ENCODE measurements at places on chromosomes 3 and 15. TPM values are rescaled to one million over a fixed set of nuclear protein-coding genes. Genes with fewer than 3 reads are reported as not detected.

The ELP6 gene
- 30.6 TPM for total RNA-seq

DNA sequence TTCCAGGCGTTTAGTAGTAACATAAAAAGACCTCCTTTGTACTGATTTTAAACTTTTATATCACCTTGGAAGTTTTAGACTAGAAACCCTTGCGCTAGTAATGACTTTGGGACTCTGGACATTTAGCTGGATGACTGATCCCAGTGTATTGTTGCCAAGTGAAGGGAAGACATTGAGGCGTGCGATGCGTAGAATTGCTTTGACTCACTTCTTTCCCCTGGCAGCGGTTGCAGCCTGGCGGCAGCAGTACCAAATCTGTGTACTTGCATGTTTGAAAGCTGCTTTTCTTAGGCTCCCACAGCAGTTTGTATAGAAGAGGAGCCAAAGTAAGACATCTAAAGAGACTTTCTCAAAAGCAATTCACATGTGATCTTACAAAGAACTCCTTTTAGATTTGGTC is 151.6 kb downstream of the BBX start:
- DNase-seq = no peak

- no peak for DNase-seq
Observed at GRCh38 chr3:13044496-13045240, 28.6 kb downstream of the IQSEC1 start.

DNA sequence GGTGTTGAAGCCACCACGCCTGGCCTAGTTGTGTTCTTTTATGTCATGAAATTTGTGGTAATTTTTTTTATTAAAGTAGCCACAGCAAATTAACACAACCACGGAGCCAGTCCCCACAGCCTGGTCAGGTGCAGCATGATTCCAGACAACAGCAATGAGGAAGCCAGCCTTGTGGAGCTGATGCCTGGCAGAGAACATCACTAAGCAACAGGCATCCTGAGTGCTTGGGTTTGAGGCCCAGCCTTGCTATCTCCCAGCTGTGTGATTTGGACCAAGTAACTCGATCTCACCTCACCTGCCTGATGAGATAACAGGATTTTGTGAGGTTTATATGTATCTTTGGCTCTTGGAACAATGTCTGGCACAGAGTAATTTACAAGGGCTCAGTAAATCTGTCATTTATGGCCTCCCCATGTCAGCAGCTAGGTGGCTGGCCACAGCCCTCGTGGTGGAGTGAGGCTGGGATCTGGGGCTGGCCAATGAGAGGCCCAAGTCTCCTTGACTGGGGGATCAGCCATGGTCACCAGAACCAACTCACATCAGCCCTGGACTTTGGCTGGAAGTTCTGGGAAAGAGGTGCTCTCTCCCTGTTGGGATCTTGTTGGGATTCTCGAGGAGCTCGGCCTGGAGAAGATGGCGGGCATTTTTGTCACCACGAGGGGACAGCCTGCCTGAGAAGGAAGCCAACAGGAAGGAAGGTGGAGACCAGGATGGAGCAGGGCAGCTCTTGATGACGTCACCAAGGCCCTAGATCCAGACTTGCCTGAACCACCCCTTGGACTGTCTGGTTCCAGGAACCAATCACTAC is 22.8 kb upstream of the FLNB start:
- no peak for DNase-seq

DNA sequence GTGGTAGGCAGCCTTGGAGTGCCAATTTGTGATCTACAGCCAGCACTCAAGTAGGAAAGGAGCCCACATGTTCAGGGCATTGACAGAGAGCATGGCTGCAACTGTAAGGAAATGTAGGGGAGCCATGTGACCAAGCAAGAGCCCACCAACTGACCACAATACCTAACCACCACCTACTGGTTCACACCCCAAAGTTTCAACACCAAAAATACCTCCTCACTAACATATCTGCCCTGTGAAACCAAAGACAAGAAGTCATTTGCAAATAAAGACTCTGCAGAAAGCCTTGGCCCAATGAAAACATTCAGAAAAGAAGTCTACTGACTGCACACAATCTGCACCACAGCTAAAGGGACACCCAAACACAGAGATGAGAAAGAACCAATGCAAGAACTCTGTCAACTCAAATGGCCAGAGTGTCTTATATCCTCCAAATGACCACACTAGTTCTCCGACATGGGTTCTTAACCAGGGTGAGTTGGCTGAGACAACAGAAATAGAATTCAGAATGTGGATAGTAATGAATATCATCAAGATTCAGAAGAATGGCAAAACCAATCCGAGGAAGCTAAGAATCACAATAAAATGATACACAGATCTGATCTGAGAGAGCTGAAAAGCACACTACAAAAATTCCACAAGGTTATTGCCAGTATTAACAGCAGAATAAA is 40.6 kb downstream of the SLC9C1 start:
- no peak for DNase-seq

The CASR gene
- total RNA-seq = not detected

The ZCWPW2 gene
- 0.64 TPM for total RNA-seq

The SENP8 gene
- total RNA-seq = 2.6 TPM

GRCh38 chr3:37024820-37025405 is 31.6 kb downstream of the MLH1 start:
- no peak for DNase-seq

DNA sequence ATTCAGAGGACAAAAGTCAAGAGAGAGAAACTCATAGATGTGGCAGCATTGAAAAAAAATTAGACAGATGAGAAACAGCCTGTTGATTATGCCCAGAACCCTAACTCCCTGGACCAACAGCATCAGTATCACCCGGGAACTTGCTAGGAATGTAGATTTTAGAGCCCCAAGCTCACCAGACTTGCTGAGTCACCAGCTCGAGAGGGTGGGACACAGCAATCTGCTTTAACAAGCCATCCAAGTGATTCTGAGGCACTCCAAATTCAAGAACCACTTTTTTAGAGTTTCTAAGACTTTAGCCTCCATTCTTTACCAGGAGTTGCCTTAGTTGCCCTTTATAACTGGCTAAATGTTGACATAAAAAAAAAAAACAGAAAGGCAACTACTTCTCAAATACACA is 70.9 kb downstream of the CGGBP1 start:
- no peak for DNase-seq

- no peak for DNase-seq
Observed at GRCh38 chr3:169505577-169506230, 157.8 kb downstream of the MECOM start.

- DNase-seq = no peak
Observed at GRCh38 chr3:17806201-17806600, 63.8 kb upstream of the TBC1D5 start.
